Right atrium auricular region (tissue), 2 donors: ENCODE measurements at places on chromosomes 6 and 20. TPM values are rescaled to one million over a fixed set of nuclear protein-coding genes. Genes with fewer than 3 reads are reported as not detected.

MPIG6B gene
- 0.55 TPM for total RNA-seq

ENPP5 gene
- total RNA-seq = 17.7 TPM

PRSS35 gene
- 10.0 TPM for total RNA-seq

EEF1A2 gene
- 886 TPM for total RNA-seq

EYS gene
- not detected for total RNA-seq

WFDC10A gene
- total RNA-seq = not detected

CD164 gene
- 99.8 TPM for total RNA-seq
